ENCODE measurements at places on chromosomes 16 and 17.

DNA sequence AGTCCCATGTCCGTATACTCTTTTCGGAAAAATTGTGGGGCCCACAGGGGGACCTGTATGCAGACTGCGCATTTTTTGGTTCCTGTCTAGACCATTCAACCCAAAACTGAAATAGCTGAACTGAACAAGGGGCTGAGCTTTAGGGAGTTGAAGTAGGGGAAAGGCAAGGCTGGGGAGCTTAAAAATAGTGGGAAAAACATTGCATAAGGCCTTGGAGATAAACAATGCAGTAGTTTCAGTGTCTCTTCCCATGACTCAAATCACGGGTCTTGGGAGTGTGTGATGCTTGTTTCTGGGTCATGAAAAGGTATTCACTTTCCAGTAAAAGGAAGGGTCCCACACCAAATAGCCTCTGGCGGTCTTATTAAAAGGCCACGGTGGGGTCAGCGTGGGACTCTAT lies 402.8 kb upstream of the SALL1 start:
- no peak for DNase-seq

DNA sequence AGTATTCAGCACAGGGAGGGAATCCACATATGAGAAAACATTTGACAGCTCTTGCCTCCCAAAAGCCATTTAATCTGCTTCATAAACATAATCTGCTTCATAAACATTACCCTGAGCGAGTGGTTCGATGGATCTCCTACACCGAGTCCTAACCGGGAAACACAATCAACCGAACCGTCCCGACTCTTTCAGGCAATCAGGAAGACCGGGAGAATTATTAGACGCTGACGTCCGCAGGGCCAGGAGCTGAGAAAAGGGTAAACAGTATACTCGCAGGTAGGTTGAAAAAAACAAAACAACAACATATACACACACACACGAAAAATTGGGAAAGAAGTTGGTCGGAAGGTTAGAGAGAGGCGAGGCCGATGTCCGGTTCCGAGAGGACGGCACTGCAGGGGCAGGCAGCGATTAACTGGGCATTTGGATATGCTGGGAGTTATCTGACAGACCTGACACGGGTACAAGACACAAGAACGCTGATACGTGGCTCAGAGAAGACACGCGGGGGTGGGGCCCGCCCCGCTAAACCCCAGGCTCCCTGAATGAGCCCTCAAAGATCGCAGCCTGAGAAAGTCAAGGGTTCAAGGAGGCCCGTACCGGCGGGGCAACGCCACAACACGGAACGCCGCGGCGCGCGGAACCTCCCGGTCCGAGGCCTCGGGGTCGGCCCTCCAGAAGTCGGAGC lies 585 bp downstream of the AP1G1 start:
- no peak for DNase-seq

GRCh38 chr16:75152635-75153034 lies 4.3 kb downstream of the ZFP1 start:
- DNase-seq: no peak

DNA sequence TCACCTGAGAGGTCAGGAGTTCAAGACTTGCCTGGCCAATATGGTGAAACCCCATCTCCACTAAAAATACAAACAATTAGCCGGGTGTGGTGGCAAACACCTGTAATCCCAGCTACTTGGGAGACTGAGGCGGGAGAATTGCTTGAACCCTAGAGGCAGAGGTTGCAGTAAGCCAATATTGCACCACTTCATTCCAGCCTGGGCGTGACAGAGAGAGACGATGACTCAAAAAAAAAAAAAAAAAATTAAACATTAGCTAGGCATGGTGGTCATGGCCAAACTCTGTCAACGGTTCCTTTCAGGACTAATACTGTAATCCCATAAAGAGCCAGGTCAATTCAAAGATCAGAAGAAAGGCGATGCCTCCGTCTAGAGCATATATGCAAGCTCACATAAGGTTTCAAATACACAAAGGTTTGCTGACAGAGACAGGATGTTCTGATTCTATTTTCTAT lies 2.4 kb downstream of the RNF157 start:
- DNase-seq: no peak

- DNase-seq: no peak
These were observed 40.0 kb upstream of the NF1 start for GRCh38 chr17:31054761-31055160.

- no peak for DNase-seq
These were observed 10.1 kb downstream of the TEKT5 start for GRCh38 chr16:10684511-10685151.

GRCh38 chr17:79956853-79957252 lies 78.8 kb downstream of the TBC1D16 start:
- no peak for DNase-seq

GRCh38 chr17:46944931-46945330 lies 22.0 kb downstream of the GOSR2 start:
- no peak for DNase-seq
